ENCODE measurements at places on chromosomes 6 and 20.

GRCh38 chr6:56889492-56889891 lies 65.4 kb upstream of the BEND6 start:
- no peak for DNase-seq

DNA sequence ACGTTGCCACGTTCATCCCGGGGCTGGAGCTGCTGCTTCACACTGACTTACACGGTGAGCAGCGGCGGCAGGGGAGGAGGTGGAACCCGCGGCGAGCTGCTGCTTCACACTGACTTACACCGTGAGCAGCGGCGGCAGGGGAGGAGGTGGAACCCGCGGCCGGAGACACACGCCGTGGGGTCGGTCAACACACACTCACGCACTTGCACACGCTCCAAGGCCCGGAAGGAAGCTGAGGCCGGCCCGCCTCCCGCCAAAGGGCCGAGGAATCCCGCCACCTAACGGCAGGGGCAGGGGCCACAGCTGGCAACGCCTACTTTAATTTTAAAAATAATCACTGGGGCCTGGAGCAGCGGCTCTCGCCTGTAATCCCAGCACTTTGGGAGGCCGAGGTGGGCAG lies 94.4 kb upstream of the FOXC1 start:
- no peak for DNase-seq

- no peak for DNase-seq
Measured at GRCh38 chr6:69527921-69528476, 268.8 kb downstream of the LMBRD1 start.

DNA sequence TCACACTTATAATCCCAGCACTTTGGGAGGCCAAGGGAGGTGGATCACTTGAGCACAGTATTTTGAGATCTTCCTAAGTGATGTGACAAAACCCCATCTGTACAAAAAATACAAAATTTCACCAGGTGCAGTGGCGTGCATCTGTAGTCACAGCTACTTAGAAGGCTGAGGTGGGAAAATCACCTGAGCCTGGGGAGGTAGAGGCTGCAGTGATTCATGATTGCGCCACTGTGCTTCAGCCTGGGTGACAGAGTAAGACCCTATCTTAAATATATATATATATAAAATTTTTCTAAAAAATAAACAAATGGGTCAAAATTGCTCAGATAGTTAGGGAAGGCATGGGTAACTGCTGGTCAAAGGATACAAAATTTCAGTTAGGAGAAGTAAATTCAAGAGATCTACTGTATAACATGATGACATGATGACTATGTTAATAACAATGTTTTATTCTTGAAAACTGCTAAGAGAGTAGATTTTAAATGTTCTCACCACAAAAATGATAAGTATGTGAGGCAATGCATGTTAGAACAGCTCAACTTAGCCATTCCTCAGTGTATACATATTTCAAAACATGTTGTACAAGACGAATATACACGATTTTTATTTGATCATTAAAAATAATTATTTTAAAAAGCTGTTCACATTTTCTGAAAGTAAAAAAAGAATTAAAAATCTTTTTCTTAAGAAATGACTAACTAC lies 24.4 kb downstream of the TBC1D32 start:
- DNase-seq, result no peak

GRCh38 chr6:125302840-125303511 lies 1.2 kb upstream of the HDDC2 start:
- DNase-seq, result no peak

GRCh38 chr20:33540427-33540826 lies 50.5 kb downstream of the CBFA2T2 start:
- no peak for DNase-seq

- DNase-seq, result no peak
Measured at GRCh38 chr6:92122746-92123145, 1296.6 kb downstream of the EPHA7 start.

DNA sequence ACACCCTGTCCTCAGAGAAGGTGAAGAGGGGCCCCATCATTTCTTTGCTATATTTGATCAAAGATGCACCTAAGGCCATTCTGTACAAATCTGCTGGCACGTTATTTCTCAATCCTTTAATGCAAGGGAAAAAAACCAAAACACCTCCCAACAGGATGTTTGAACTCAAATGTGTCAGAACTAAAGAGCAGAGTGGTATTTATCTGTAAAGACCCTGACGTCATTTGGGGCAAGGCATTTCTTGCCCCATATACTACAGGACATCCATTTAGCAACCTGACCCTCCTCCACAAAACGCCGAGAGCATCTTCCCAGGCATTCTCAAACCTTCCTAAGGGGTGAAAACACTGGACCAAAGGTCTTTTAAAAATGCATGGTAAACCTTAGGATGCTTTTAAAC lies 50.8 kb downstream of the ZMYND8 start:
- no peak for DNase-seq

DNA sequence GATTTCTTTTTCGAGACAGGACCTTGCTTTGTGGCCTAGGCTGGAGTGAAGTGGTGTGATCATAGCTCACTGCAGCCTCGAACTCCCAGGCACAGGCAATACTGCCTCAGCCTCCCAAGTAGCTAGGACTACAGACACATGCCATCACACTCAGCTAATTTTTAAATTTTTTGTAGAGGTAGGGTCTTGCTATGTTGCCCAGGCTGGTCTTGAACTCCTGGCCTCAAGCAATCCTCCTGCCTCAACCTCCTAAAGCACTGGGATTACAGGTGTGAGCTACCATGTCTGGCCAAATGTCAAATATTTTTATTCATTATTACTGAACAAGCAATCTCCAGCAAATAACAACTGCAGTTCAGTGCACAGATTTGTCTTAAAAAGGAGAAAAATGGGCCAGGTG lies 131.7 kb upstream of the IFNGR1 start:
- DNase-seq, result no peak

DNA sequence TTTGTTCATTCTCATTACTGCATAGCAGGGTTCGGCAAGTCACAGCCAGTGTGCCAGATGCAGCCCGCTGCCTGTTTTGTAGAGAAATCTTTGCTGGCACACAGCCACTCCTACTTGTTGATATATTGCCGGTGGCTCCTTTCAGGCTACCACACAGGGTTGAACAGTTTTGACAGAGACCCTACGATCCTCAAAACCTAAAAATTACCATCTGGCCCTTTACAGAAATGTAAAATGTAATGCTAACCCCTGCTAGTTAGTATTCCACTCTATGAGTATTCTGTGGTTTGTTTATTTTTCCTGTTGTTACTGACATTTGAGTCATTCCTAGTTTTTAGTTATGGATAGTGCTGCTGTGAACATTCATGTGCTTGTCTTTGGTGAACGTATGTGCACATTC lies 11.5 kb downstream of the DHX35 start:
- no peak for DNase-seq

- DNase-seq, result peak; percentile 55
Measured at GRCh38 chr6:22149501-22150367, 147.1 kb downstream of the PRL start.

- DNase-seq, result no peak
Measured at GRCh38 chr6:34528996-34529664, 27.0 kb downstream of the SPDEF start.

GRCh38 chr6:100203400-100203799 lies 209.4 kb upstream of the MCHR2 start:
- DNase-seq, result no peak

DNA sequence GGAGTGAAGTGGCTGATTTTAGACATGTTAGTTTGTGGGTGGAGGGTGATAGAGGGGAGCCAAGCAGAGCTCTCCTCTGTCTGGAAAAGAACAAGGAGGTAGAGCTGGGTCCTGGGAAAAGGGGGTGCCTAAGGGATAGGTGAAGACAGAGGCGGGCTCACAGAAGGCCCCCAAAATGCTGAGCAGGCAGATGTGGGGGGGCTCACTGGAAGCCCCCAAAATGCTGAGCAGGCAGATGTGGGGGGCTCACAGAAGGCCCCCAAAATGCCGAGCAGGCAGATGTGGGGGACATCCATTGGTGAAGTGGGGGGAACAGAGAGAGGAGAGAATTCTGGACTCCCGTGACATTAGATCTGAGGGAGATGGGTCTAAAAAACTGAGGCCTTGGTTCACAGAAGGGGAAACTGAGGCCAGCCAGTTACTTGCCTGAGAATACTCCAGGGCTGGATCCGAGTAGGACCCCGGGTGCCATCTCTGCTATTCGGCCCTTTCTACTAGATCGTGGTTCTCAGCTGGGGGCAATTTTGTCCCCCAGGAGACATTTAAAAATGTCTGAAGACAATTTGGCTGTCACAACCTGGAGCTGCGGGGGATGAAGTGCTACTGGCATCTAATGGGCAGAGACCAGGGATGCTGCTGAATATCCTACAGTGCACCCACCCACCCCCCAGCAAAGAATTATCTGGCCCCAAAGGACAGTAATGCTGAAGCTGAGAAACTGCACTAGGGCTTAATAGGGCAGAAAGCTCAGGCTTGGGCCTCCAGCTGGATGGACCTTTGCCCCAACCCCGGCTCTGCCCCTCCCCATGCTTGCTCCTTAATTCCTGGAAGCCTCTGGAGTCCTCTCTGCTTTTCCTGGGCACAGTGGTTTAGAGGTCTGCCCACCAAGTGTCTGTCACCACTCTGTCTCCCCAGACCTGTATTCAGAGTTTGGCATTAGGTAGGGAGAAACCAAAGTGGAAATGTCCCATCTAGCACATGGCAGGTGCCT lies 2.1 kb downstream of the LPIN3 start:
- DNase-seq, result no peak

- DNase-seq, result no peak
Measured at GRCh38 chr6:40910260-40910893, 128.6 kb downstream of the UNC5CL start.

DNA sequence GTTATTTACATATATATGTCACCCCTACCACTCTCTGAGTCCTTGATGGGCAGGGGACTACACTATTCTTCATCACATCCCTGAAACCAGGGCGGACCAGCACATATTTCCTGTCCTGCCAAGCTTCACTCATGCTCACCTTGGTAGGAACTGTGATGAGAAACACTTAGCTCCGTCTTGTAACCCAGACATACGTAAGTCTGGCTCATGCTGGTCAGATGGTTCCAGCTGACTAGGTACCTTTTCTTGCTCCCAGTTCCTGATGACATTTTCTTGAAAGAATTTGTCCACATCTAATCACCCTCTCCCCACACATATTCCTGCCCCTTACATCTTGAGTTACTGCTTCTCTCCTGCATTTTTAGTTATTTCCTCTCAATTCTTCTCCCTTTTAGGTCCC lies 122.2 kb upstream of the MYLIP start:
- no peak for DNase-seq

- no peak for DNase-seq
Measured at GRCh38 chr6:93105907-93106306, 313.5 kb downstream of the EPHA7 start.

Data from NCI-H1930 (cell line).